ENCODE measurements at places on chromosomes 16 and 17. TPM values are rescaled to one million over a fixed set of nuclear protein-coding genes. Genes with fewer than 3 reads are reported as not detected.
A peak's percentile ranks its signal among the peaks of the same experiment; 100 is the strongest.

GRCh38 chr17:68587847-68588246 is 13.3 kb downstream of the FAM20A start:
- no peak for DNase-seq

DNA sequence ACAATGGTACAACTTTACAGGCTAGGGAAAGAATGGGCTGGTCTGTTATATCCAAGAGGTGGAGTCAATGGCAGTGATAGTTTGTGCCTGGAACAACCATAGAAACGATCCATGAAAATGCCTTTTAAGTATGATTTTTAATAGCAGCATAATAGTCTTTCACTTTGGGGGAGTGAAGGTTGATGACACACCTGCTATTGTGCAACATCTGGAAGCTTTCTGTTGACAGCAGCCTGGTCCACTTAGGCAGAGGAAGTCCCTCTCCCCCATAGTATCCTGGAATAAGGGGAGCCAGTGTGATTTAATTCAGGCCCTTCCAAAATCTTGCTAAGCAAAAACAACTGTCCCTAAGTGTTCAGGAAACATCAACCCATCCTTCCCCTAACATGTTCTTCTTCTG is 56.3 kb upstream of the HS3ST4 start:
- DNase-seq: no peak

DNA sequence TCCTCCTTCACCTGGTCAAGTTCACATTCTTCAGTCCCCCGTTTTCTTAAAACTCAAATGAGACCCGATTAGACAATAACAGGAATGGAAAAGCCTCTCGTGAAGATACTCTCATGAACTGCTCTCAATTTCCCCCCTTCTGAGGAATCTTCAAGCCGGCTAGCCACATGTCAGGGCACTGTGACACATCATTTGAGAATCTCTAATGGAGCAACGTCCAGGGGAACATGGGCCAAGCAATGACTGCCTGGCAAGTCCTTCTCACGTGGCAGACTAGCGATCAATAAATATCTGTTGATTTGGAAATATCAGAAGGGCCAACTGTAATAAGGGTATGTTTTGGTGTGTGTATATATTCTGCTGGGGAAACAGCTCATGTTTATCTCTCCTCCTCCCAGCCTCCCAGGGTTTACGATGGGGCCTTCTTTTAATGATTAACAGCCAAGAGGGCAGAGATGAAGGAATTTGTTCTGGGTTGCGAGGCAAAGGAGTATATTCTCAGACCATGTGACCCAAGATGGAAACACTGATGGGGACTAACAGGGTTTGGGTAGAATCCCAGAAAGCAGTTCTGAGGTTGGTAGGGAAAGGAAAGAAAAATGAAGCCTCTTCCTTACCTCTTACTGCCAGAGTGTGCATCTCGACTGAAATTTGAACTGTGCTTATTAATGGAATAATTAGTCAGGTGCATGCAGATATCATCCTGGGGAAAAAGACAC is 21.4 kb downstream of the TTLL6 start:
- DNase-seq: peak; percentile 86

- DNase-seq: no peak
Measured at GRCh38 chr16:30539000-30539964, 4.6 kb upstream of the ZNF747 start.

GRCh38 chr17:19338031-19338990 is 24.2 kb downstream of the B9D1 start:
- DNase-seq: no peak

DNA sequence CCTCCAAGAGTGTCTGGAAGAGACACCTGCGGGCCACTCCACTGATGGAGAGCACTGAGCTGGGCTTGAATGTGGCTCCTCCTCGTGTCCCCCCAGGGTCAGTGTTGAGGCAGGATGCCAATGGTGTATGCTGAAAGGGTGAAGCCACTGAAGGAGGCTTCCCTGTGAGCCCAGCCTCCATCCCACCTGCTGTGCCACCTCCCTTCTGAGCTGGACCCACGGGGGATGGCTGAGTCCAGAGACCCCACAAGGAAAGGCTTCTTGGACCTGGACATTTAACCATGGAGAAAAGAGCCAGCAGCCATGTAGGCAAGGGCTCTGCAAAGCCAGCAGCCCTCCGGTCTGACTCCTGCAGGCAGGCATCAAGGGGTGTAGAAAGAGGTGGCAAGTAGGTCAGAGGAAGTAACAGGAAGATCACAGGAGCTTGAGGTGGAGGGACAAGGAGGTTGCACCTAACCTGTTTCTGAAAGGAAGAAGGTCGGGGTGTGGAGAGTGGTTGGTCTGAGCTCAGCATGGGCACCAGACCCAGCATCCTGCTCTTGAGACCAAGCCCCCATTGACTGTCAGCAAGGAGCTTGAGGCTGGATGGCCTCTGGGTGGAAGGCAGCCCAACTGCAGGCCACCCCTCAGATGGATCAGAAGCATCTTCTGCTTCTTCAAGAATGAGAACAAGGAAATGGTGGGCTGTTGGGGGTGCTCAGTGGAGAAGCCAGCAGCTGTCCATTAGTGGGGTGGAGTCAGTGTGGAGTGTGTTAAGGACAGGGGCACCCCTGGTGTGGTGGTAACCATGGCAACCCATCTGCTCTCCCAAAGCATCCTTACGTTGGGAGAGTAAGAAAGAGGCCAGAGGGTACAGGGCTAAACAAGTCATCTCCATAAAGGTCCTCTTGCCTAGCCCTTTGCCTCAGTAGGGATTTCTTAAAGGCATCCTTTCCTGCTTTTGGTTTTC is 80.7 kb downstream of the PLD6 start:
- no peak for DNase-seq

- no peak for DNase-seq
Measured at GRCh38 chr17:57104461-57105175, 19.6 kb downstream of the AKAP1 start.

DNA sequence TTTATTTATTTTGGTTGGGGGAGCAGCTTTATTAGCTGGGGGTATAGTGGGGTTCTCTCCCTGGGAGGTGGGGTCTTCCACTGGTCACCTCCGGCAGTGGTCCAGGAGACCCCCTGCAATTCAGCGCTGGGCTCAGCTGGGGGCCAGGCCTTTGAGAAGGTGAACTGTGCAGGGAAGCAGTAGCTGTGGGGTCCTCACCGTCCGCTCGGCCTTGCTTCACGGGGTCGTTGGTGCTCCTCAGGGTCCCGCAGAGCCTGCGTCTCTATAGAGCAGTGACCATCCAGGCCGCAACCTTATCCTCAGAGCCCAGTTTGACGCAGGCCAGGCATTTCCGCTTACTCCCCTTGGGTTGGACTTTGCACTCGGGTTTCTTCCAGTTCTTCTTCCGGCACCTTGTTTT is 1954.7 kb downstream of the TP53TG3F start:
- no peak for DNase-seq

GRCh38 chr17:35878361-35878760 is 1.8 kb downstream of the CCL5 start:
- DNase-seq: no peak

The SLFN12L gene
- 0.18 TPM for polyA plus RNA-seq

The CCL5 gene
- 1.5 TPM for polyA plus RNA-seq

The ASPHD1 gene
- 0.86 TPM for polyA plus RNA-seq

GRCh38 chr16:9895817-9896216 is 286.4 kb downstream of the GRIN2A start:
- no peak for DNase-seq

The KCNH4 gene
- not detected for polyA plus RNA-seq

The NPIPA3 gene
- polyA plus RNA-seq: 24.9 TPM
